Adrenal gland (tissue), 19 donors: ENCODE measurements at places on chromosomes 13 and 19. TPM values are rescaled to one million over a fixed set of nuclear protein-coding genes. Genes with fewer than 3 reads are reported as not detected.

The NOVA2 gene
- total RNA-seq, result 0.72 TPM

The CCDC194 gene
- 1.6 TPM for total RNA-seq

The ZNF729 gene
- total RNA-seq, result not detected

DNA sequence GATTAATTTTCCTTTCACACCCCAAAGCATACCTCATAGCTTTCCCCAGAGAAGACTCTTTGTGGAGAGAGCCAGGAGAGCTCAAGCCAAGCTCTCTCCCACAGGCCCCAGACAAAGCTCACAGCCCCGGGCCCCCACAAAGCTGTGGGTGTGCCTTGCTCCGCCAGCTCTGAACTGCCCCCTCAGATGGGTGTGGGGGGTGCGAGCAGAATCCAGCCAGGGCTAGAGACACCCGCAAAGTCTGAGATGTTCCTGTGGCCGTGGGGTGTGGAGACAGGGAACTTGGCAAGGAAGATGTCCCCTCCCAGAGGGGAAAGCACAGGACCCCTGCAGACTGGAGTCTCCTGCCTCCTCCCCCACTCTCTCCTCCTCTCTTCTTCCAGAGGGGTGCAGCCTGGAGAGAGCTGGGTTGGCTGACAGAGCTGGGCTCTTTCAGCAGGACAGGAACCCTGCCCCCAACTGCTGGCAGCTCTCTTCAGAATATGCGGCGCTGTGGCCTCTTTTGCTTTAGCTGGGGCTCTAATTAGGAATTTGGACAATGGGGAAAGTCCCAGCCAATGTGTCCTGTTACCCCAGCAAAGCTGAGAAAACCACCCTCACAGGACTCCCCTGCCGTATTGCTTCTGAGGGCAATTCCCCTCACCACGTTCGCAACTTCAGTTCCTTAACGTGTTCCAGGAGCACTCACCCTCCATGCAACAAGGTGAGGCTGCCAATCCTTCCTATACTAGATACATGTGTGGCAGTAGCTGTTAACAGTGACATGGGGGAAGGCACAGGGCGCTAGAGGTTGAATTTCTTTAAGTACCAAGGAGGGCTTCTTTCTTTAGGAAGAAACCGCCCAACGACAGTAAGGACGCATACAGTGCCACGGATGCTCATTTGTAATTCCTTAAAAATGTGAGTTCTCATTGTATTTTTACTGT lies 170.0 kb downstream of the COL4A1 start:
- no peak for DNase-seq

- DNase-seq, result no peak
Observed at GRCh38 chr13:21894091-21894490, 223.2 kb downstream of the FGF9 start.

GRCh38 chr13:85148009-85148408 lies 651.2 kb downstream of the SLITRK6 start:
- DNase-seq, result peak; percentile 24

- no peak for DNase-seq
Observed at GRCh38 chr19:35120492-35120891, 4.9 kb downstream of the FXYD3 start.

- no peak for DNase-seq
Observed at GRCh38 chr13:75647126-75647784, 11.1 kb downstream of the LMO7 start.

GRCh38 chr13:54592201-54592600 lies 1563.6 kb downstream of the OLFM4 start:
- DNase-seq, result no peak

DNA sequence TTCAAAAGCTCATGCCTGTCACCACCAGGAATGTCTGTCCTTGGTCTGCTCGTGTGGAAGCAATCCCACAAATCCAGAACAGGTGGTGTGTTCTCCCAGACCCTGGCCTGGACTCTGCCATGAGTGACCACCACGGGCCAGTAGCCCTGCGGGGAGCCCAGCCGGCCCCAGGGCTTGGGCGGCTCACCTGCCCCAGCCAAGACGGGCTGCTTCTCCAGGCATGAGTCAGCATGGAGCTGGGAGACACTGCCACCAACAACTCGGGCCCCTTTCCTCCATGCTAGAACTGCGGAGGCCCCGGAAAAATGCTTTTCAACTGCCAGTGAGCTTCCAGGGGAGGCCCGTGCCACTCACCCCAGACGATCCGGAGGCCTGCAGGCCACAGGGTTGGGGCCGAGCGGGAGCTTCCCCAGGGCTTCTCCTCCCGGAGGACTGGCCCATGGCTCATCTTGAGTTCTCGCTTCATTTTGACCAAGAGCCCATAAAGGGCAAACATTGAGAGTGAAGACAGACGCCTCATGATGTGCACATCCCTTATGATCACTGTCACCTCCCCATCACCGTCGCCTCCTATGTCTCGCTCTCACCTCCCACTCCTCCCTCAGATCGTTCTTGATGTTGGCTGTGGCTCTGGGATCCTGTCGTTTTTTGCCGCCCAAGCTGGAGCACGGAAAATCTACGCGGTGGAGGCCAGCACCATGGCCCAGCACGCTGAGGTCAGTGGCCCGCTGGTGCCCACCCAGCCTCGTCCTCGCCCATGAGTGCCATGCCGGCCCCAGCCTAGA lies 16.7 kb downstream of the YIPF2 start:
- peak; percentile 34 for DNase-seq

GRCh38 chr19:2144190-2144589 lies 7.2 kb downstream of the AP3D1 start:
- no peak for DNase-seq

DNA sequence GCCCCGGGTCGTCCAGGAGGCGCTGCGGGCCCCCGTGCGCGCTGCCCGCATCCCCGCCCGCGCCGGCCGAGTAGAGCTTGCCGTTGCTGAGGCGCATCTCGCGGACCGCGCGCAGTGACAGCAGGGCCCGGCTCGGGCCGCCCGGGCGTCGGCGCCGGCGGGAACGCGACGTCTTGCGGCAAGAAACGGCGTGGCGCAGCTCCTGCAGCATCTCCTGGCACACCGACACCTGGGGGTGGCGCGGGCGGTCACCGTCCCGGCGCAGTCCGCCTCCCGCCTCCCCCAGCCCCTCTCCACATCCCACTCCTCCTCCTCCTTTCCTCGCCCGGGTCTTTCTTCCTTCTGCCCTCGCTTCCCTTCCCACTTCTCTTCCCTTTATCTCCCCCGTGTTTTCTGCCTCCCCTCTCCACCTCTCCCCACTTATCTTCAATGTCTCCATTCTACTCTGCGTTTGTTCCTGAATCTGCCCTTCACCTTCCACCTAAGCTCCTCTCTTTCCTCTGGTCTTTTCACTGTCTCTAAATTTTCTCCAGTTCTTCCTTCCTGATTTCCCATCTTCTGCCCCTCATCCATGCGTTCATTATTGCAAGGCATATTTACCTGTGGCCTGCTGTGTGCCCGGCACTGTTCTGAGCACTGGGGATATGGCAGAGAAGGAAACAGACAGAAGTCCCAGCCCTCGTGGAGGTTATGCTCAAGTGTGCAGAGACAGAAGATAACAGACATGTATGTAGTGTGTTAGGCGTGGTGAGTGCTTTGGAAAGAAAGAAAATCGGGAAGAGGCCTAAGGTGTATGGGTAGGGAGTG lies 5.2 kb upstream of the ATP1A3 start:
- DNase-seq, result no peak

DNA sequence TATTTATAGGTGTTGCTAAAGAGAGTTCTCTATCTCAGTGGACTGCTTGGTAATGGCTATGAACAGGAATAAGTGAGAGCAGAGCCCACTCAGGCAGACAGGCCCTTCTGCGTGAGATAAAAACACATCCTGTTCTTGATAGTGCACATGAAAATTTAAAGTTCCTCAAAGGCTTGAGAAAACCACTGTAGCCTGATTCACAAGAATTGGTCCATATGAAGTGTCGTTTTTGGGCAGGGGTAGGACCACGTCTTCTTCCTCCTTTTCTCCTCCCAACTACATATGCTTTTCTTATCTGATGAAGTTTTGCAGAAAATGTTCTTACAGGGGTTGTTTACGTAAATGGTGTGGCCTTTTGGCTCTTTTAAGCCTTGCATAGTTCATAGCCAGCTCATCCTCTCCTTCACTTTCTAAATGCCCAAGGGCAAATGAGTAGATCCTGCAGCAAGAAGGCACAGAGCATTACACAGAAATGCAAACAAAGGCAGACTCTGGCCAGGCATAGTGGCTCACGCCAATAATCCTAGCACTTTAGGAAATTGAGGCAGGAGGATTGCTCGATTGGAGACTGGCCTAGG lies 53.8 kb downstream of the RNF6 start:
- DNase-seq, result peak; percentile 22
